ENCODE measurements at places on chromosomes 6 and 20.

- no peak for DNase-seq
Observed at GRCh38 chr6:20870493-20870892, 336.2 kb downstream of the CDKAL1 start.

- DNase-seq, result no peak
Observed at GRCh38 chr6:32069460-32069859, 31.2 kb downstream of the CYP21A2 start.

GRCh38 chr6:33654831-33655554, 33.9 kb downstream of the ITPR3 start:
- no peak for DNase-seq

GRCh38 chr20:63102721-63103375, 96.1 kb upstream of the BHLHE23 start:
- DNase-seq, result peak; percentile 31

GRCh38 chr6:16839631-16840179, 78.4 kb upstream of the ATXN1 start:
- no peak for DNase-seq

DNA sequence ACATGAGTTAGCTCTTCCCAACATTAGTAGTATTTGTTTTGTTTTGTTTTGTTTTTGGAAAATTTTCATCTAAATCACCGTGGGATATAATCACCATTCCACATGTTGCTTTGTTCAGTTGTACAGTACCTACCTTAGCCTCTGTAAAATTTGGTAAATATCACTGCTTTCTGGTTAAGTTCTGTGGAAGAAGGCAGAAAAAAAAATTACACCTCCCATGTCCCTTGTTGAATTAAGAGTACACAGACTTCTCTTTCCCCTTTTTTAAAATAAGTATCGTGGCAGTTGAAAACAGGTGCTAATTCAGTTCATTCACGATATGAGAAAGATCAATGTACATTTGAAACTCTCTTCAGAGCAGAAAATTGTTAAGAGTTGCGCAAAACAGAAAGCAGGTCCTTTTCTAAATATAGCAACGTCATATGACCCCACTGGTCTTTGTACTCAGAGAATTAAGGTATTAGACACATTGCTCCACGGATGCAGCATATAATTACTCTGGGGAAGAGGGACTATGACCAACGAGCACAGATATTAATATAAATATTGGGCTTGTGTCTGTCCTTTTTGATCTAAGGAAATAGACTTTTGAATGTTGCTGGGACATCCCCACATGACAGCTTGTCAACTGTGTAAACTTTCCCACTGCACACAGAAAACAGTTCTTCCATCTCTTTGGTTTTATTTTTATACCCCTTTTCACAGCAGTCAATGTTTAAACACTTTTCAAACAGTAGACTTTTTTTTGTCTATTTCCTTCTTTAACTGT, 58.6 kb upstream of the ZNF217 start:
- no peak for DNase-seq

DNA sequence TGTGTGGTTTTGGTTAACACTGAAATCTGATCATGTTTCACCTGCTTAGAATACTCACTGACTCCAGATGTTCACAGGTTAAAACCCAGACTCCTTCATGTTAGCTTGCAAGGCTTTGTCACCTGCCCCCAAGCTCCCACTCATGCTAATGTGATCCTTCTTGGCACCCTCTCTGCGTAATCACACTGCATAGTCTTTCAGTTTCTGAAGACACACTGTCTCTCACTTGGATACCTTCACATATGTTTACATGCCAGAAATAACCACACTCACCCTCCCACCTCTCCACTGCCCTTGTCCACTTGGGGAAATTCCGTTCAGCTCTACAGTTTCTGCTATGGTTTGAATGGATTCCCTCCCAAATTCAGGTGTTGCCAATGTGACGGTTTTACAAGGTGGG, 234.7 kb upstream of the SASH1 start:
- DNase-seq, result no peak

DNA sequence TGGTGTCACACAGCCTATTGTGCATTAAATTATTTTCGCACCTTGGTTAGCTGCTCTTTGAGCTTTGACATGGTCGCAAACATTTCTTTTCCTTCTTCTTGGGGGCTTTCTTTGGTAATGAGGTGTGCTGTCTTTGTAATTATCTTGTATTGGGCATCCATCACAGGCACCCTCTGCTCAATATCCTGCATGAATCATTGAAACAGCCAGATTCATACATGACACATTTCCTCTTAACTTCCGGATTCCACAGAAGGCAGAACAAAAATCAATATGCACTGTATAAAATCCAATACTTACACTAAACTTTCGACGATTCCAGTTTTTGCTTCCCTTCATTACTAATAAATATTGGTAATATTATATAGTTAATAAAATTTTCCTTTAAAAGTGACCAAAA, 175.6 kb downstream of the SYNE1 start:
- no peak for DNase-seq

- no peak for DNase-seq
Observed at GRCh38 chr6:149600508-149600907, 34.3 kb downstream of the GINM1 start.

GRCh38 chr6:30776390-30777154, 32.2 kb upstream of the IER3 start:
- no peak for DNase-seq

DNA sequence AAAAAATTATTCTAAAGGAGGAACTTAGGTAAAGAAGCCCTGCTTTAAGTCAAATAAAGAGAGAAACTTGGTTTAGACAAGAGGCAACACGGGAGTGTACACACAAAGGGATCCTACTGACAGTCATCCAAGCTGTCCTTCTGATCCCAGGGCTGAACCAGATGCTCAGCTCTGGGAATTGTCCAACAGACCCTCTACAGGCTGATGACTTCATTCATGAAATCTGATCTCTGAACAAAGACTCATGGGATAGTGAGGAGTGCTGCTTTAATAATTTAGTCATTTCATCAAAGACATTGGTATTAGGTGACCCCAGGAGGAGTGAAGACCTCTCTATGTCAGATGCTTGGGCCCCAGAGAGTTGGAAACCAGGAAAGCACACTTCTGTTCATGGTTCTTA, 65.6 kb upstream of the ARMH2 start:
- no peak for DNase-seq

DNA sequence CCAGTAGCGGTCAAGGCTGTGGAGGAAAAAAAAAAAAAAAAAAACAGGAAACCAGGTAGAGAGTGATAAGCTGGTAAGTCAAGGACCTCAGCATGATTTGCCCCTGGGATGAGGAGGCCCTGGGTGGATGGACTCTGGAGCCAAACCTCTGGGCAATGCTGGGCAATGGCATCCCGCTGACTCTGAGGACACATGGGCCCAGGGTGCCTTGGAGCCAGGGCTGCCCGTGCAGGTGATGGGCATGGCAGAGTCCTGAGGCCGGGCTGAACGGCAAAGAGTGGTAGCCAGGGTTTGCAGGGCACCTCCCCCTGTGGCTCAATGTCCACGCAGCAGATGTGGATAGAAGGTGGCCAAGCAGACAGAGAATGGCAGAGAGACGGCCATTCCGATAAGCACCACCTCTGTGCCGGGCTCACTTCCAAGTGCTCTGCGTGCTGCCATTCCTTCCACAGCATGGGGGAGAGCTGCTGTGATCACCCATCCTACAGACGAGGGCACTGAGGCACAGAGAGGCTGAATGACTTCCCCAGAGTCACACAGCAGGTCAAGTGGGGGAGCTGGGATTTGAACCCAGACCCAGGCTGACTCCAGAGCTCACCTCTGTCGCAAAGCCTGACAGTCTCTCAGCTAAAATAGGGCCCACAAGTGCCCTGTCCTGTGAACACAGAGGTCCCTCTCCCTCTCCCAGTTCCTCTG, 353.9 kb downstream of the CDH4 start:
- no peak for DNase-seq

GRCh38 chr20:6614836-6615235, 152.7 kb upstream of the BMP2 start:
- no peak for DNase-seq

GRCh38 chr6:139409026-139409425, 34.6 kb upstream of the CITED2 start:
- no peak for DNase-seq

DNA sequence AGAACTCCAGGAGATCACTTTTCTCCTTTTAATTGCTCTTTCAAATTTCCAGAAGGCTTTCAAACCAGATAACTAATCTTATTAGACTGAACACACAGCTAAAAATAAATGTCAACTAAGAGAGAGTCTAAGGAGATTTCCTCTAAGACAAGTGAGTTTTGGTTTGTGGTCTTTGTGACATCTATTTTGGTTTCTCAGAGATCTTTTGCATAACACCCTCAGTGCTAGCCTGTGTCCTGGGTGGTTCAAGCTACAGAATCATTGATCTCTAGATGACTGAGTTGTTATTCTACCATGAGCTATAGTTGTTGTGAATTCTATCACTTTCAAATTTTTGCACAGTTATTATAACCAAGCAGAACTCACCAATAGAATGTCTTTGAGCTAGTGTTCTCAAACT, 49.1 kb upstream of the PLCB4 start:
- DNase-seq, result no peak

DNA sequence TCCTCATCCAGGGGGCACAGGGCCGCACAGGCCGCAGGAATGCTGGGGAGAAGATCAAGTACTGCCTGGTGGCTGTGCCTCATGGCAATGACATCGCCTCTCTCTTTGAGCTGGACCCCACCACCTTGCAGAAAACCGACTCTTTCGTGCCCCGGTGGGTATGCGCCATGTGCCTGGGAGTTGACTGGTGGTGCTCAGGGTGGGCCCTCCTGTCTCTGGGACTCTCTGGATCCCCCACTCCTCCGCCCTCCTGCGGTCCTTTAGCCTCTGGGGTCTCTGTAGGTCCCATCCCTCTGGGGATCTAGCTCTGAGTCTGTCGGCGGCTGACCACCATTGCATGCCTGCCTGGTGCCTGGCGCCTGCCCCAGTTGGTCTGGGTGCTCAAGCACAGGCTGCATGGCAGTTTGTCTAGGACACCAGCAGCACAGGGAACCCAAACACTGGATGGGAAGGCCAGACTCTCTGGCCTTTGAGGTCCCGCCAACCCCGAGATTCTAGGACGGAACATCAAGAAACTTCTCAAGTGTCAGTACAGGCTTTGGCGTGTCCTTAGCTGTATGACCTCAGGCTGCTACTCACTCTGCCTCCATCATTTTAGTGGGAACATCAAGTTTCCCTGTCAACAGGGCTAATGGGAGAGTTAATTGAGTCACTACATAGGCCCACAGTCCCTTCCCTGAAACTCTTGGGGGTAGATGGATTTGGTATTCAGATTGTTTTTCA, 42.8 kb downstream of the ITPR3 start:
- no peak for DNase-seq

DNA sequence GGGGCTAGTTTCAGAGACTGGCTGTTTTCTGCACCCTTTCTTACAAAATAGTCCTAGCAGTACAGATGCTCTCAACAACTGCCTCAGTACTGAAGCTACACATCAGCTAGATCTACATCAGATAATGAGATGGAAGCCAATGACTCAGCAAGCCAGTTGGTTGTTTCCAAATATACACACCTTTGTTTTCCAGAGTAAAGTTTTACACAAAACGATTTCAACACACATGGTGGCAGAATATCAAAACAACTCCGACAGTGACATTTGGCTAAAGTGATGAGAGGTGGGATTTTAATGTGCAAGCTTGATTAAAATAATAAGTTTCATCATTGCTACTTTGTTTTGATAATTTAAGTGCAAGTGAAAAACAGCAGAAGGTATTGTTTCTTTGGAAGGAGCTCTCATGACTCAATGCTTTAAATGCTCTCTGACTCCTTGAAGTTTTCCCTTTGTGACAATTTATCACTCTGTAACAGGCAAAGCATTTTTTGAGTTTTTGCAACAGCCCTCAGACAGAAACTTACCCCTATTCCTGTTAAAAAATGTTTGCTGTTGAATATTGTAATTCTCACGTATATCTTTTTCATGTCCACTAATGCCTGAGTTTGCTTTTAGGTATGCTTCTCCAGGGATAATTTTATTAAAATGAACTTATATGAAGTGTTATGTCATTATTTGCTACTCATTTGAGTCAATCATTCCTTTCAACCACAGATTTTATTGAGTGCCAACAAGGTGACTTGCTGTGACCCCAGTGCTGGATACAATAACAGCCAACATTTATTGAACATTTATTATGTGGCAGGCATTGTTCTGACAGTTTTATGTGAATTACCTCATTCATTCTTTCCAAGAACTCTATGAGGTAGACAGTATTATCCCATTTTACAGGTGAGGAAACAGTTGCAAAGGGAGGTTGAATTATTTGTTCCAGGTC, 882.0 kb downstream of the TFAP2A start:
- no peak for DNase-seq
